ENCODE measurements at places on chromosomes 7 and 10. TPM values are rescaled to one million over a fixed set of nuclear protein-coding genes. Genes with fewer than 3 reads are reported as not detected.

DNA sequence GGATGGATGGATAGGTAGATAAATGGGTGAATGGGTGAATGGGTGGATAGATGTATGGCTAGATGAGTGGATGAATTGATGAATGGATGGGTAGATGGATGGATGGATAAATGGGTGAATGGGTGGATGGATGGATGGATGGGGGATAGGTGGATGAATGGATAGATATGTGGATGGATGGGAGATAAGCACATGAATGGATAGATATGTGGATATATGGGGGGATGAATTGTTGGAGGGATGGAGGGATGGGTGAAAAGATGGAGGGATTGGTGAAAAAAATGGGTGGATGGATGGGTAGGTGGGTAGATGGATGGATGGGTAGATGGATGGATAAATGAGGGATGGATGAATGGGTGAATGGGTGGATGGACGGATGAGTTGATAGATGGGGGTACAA, 196.4 kb downstream of the FRMD4A start:
- H3K4me3 ChIP-seq: no peak overlapping the region
- H3K27me3 ChIP-seq: no peaks in the 10 kb centered on the region
- DNase-seq: no peak
- H3K36me3 ChIP-seq: no peaks in the 10 kb centered on the region

- H3K27me3 ChIP-seq: no peaks in the 10 kb centered on the region
- peaks cover 8% of the 10 kb centered on the region for H3K4me1 ChIP-seq
- no peak overlapping the region for H3K4me3 ChIP-seq
These were observed 8.3 kb upstream of the ASZ1 start for GRCh38 chr7:117435475-117436043.

DNA sequence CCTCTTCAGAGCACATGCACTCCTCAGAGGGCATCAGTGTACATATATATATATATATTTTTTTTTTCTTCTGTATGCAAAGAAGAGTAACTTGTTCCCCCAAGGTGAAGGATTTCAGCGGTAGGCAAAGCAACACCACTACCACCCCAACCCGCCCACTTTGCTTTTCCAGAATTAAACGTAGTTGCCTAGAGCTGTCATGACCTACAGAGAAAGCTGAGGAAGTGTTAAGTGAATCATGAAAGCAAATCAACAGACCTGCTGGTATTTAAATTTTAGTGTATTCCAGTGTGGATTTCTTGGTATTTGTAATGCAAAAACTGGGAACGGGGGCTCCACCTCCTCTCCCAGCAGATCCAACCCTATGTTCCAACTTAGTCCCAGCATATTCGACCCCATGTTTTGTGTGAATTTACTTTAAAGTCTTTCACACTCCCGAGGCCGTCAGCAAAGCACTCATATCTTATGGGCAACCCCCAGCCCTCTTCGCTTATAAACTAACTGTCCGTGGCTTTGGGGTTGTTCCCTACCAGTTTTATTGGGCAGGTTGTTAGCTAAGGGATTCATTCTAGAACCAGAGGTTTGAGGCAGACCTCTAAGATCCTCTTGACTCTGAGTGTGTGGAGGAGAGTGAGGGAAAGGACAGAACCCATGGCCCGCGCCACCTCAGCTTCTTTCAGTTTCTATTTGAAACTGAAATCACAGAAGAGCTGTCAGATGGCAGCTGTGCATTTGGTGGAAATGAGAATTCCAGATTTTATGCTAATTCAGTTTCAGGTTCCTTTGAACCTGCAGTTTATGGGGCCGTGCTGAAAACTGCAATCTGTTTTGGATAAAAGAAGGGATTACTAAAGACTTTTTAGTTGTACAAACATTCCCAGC, 450.2 kb upstream of the GALNT17 start:
- no peaks in the 10 kb centered on the region for H3K4me1 ChIP-seq
- DNase-seq: no peak
- H3K27me3 ChIP-seq: no peaks in the 10 kb centered on the region
- H3K36me3 ChIP-seq: no peaks in the 10 kb centered on the region

GRCh38 chr10:452512-453426, 236.7 kb downstream of the DIP2C start:
- no peak overlapping the region for H3K4me3 ChIP-seq
- H3K27me3 ChIP-seq: no peaks in the 10 kb centered on the region
- H3K27ac ChIP-seq: no peak overlapping the region
- peaks cover 52% of the 10 kb centered on the region for H3K4me1 ChIP-seq
- no peak for DNase-seq

DNA sequence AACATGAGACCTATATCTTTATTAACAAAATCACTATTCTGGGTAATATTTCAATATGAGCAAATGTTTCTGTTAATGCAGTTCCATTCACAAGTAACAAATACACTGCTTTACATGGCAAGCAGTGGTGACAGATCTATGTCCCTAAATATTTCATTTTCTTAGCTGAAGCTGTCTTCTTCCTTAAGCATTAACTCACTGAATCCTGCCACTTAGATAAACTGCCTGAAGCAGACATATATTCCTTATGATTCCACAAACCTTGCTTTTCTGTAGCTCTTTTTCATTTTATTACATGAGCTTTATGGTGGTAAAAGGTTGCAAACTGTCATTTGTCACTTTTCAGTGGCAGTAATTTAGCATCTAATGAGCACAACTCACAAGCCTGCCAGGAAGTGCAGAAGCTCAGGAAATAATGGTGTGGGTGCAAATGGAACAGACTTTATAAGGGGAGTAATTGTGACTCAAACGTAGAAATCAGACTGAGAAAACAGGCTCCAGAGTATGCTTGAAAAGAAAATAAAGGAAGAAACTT, 217.2 kb downstream of the XPNPEP1 start:
- H3K27ac ChIP-seq: no peak overlapping the region
- no peaks in the 10 kb centered on the region for H3K36me3 ChIP-seq
- no peak overlapping the region for H3K4me3 ChIP-seq
- no peak for DNase-seq
- H3K4me1 ChIP-seq: no peaks in the 10 kb centered on the region
- H3K27me3 ChIP-seq: no peaks in the 10 kb centered on the region

DNA sequence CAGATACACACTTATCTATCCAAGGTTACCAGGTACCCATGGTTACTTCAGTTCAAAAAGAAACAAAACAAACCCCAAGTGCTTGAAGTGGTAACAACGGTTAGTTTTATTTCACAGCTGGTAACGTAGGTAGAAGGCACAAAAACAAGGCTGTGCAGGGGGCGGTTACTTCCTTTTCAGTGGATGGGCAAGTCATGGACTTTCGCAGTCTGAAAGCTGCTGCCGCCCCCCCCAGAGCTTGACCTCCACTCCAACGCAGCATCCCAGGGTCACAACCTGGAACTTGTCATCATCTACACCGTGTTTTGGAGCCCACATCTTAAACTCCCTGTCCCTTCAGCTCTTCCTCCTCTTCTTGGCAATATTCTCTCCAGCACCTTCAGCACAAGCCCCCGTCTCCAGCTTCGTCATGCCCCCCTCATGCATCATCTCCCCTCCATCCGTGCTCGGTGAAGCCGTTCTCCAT, 181.2 kb upstream of the ITGB1 start:
- H3K4me3 ChIP-seq: no peak overlapping the region
- H3K36me3 ChIP-seq: no peaks in the 10 kb centered on the region
- H3K4me1 ChIP-seq: no peaks in the 10 kb centered on the region
- H3K27ac ChIP-seq: no peak overlapping the region
- H3K27me3 ChIP-seq: no peaks in the 10 kb centered on the region
- peak; percentile 75 for DNase-seq

DNA sequence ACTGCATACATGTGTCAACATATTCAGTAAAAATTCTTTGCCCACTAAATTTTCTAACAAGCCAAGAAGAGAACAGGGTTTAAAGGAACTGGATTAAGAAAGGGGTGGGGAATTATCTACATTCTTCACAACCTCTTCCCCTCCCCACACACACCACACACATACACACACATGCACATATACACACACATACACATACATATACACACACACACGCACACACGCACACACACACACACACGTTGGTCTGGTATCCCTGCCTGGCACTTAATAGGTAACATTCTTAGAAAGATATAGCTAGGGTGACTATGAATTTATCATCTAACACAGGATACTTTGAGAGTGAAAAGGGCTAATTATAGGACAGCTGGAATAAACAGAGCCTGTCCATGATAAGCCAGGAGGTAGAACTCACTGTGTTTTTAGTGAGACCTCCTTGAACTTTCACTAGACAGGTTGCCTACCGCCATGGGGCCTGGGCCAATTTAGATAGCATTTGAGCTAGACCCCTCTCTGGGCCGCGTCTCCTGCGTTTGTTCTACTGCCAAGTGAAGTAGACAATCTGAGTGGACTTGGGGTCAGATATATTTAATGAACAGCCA, 33.1 kb upstream of the EPC1 start:
- no peaks in the 10 kb centered on the region for H3K27me3 ChIP-seq
- peak overlapping the region; percentile 84 for H3K27ac ChIP-seq
- H3K36me3 ChIP-seq: no peaks in the 10 kb centered on the region
- peak overlapping the region; percentile 61 for H3K4me3 ChIP-seq
- H3K4me1 ChIP-seq: peaks cover 35% of the 10 kb centered on the region

- H3K4me3 ChIP-seq: no peak overlapping the region
- no peak overlapping the region for H3K27ac ChIP-seq
- H3K4me1 ChIP-seq: no peaks in the 10 kb centered on the region
- no peaks in the 10 kb centered on the region for H3K27me3 ChIP-seq
These were observed 48.9 kb upstream of the STARD3NL start for GRCh38 chr7:38129162-38129561.

DNA sequence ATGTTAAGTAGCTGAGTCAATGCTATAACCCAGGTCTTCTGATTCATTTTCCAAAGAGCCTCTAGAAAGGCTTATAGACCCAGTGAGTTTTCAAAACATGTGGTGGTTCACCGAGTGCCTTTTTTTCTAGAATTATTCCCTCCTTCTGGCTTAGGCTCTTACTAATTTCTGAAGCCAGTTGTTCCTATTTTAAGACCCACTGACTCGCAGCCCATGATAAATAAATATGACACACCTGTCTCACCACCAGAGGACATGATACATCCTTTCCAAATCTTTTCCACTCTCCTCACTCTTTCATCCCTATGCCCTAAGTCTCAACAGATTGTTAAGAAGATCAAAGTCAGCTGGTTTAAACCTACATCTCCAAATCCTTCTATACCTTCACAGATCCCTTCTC, 126.0 kb upstream of the WNT16 start:
- H3K4me1 ChIP-seq: no peaks in the 10 kb centered on the region
- H3K36me3 ChIP-seq: no peaks in the 10 kb centered on the region
- H3K27me3 ChIP-seq: no peaks in the 10 kb centered on the region
- no peak for DNase-seq
- no peak overlapping the region for H3K27ac ChIP-seq
- H3K4me3 ChIP-seq: no peak overlapping the region

DNA sequence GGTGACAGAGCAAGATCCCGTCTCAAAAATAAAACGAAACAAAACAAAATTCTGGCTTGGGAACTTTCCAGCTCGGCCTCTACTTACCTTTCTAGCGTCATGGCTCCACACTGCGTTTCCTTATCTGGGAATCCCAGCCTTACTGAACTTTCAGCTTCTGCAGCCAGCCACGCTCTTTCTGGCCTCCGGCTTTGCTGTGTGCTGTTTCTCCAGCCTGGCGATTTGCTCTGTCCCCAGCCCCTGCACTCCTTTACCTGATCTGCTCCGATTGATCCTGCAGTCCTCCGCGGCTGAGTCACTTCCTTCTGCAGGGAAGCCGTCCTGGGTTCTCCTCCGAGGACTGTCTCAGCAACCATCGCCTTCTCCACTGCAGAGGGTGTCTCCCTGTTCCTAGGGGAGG, 71.0 kb upstream of the FAM171A1 start:
- H3K4me1 ChIP-seq: no peaks in the 10 kb centered on the region
- no peak for DNase-seq

GRCh38 chr10:44395902-44396670, 11.2 kb upstream of the CXCL12 start:
- H3K36me3 ChIP-seq: no peaks in the 10 kb centered on the region
- H3K4me1 ChIP-seq: no peaks in the 10 kb centered on the region
- H3K4me3 ChIP-seq: no peak overlapping the region
- DNase-seq: no peak
- no peak overlapping the region for H3K27ac ChIP-seq

DNA sequence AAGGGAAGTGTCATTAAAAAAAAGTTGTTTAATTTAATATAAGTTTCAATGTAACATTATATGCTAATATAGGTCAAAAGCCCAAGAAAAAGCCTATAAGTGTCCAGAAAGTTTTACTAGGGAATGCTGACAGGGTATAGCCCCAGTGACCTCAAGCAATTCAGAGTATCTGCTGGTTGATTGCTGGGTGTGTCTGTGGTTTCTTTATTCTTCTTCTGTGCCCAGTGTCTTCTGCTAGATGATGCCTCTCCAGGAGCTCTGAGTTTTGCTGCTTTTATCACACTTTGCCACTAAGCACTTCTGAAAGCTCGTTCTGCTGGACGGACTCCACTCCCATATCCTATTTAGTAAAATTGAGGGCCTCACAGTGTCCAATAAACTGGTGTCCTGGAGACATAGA, 212.2 kb upstream of the NRG3 start:
- H3K27ac ChIP-seq: no peak overlapping the region
- H3K36me3 ChIP-seq: no peaks in the 10 kb centered on the region
- H3K4me3 ChIP-seq: no peak overlapping the region
- no peaks in the 10 kb centered on the region for H3K4me1 ChIP-seq
- DNase-seq: no peak

DNA sequence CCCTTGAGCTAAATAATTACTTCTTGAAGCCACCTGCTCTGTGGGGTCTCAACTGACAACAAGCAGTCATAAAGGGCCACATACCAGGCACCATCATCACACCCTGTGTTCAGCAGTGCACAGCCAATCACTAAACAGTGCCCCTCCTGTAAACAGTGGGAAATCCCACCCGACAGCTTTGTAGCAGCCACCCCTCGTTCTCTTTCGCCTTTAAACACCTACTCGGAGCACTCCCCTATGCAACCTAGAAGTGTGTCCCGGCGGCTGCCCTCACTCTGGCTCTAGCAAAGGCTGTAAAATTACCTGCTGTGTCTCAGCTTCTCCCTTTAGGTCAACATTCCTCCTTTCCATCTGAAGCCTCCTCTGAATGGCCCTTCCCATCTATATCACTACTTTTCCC, 111.9 kb downstream of the TCERG1L start:
- no peak for DNase-seq
- no peak overlapping the region for H3K27ac ChIP-seq
- H3K36me3 ChIP-seq: no peaks in the 10 kb centered on the region
- H3K4me3 ChIP-seq: no peak overlapping the region
- no peaks in the 10 kb centered on the region for H3K27me3 ChIP-seq
- H3K4me1 ChIP-seq: no peaks in the 10 kb centered on the region

DNA sequence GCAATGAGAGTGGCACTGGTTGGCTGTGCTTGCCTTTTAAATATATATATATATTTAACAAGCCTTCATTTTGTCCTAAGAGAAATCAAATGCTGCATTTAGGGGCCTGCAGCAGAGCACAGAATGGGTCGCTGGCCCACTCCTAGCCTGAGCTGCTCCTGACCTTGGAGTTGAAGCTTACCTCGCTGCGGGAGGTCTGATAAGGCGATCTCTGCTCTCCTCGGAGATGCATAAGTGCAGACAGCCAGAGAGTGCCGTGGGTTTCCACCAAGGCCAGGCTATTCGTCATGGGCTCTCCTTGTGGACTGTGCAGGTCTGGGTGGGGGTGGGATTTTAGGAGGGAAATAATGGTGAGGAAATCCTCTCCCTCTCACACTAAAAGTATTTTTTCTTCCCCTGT, 99.5 kb upstream of the IKZF1 start:
- DNase-seq: no peak
- H3K27me3 ChIP-seq: no peaks in the 10 kb centered on the region
- no peak overlapping the region for H3K4me3 ChIP-seq

- H3K27ac ChIP-seq: no peak overlapping the region
- no peak overlapping the region for H3K4me3 ChIP-seq
- H3K27me3 ChIP-seq: no peaks in the 10 kb centered on the region
- H3K4me1 ChIP-seq: no peaks in the 10 kb centered on the region
These were observed 38.4 kb downstream of the TWIST1 start for GRCh38 chr7:19079066-19079465.

The NAPEPLD gene
- 17.0 TPM for total RNA-seq

The SFRP4 gene
- 7.9 TPM for total RNA-seq

The PTN gene
- not detected for total RNA-seq

The ITIH5 gene
- 18.8 TPM for total RNA-seq

The NPM3 gene
- 24.6 TPM for total RNA-seq

The SLC29A3 gene
- 23.7 TPM for total RNA-seq

The CD36 gene
- total RNA-seq: 51.3 TPM

Data from stomach (tissue), 19 donors.